ENCODE measurements at places on chromosomes 2 and 18. TPM values are rescaled to one million over a fixed set of nuclear protein-coding genes. Genes with fewer than 3 reads are reported as not detected.

ATOH8 gene
- total RNA-seq = 8.3 TPM

RNU2-63P gene
- not detected for total RNA-seq

AOX1 gene
- 5.9 TPM for total RNA-seq

MOGAT1 gene
- not detected for total RNA-seq

TUBB8B gene
- not detected for total RNA-seq

ABCG8 gene
- total RNA-seq = not detected

PDE11A gene
- total RNA-seq = 1.2 TPM

GCG gene
- not detected for total RNA-seq

ABCB11 gene
- not detected for total RNA-seq

LRATD1 gene
- total RNA-seq = 3.0 TPM

ZAP70 gene
- total RNA-seq = 2.2 TPM

FAHD2A gene
- 35.1 TPM for total RNA-seq

SERPINB12 gene
- 0.68 TPM for total RNA-seq

CHRNG gene
- total RNA-seq = 697 TPM

GRCh38 chr2:148614014-148614321 is 30.6 kb upstream of the EPC2 start:
- DNase-seq = peak; percentile 19

DNA sequence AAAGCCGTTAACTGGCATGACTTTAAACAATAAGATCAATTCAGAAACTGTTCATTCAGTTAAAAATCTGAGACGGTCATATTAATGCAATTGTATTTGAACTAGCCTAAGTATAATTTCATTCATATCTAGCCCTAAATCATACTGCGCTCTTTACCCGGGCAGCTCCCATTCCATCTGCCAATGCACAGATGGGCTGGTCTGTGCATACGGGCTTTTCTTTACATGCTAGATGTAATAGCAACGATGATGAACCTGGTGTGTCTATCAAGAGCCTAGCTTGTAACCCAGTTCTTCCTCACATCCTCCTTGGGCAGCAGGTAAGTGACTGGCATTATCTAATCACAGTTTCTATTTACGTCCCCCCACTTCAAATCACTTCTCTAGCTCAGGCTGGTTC is 631.5 kb upstream of the KLHL29 start:
- DNase-seq = no peak

- no peak for DNase-seq
These were observed 443.9 kb upstream of the MYT1L start for GRCh38 chr2:2775018-2775417.

DNA sequence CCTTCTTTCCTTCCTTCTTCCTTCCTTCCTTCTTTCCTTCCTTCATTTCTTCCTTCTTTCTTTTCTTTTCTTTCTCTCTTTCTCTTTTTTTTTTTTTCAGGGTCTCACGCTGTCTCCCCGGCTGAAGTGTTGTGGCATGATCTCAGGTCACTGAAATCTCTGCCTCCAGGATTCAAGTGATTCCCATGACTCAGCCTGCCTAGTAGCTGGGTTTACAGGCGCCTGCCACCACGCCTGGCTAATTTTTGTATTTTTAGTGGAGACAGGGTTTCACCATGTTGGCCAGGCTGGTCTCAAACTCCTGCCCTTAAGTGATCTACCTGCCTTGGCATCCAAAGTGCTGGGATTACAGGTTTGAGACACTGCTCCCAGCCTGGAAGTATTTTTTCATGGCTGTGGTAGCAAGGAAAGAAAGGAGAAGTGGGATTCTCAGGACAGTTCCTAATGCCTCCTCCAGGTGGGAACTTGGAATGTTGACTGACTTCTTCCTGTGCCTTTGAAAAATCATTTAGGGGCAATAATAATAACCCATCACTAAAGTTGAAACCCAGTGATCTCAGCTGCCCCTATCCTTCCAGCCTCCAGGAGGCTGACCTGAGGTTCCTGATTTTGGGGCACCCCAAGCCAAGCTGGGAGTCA is 89.3 kb upstream of the CELF4 start:
- DNase-seq = no peak

GRCh38 chr2:66268756-66269155 is 166.2 kb upstream of the MEIS1 start:
- no peak for DNase-seq

- DNase-seq = no peak
These were observed 30.7 kb downstream of the INO80C start for GRCh38 chr18:35466815-35467623.

GRCh38 chr2:181122601-181123000 is 142.2 kb downstream of the UBE2E3 start:
- DNase-seq = no peak

- peak; percentile 48 for DNase-seq
These were observed 593.3 kb upstream of the FANCL start for GRCh38 chr2:58834404-58834803.

- DNase-seq = no peak
These were observed 117.8 kb downstream of the ATAD2B start for GRCh38 chr2:23809150-23809549.

DNA sequence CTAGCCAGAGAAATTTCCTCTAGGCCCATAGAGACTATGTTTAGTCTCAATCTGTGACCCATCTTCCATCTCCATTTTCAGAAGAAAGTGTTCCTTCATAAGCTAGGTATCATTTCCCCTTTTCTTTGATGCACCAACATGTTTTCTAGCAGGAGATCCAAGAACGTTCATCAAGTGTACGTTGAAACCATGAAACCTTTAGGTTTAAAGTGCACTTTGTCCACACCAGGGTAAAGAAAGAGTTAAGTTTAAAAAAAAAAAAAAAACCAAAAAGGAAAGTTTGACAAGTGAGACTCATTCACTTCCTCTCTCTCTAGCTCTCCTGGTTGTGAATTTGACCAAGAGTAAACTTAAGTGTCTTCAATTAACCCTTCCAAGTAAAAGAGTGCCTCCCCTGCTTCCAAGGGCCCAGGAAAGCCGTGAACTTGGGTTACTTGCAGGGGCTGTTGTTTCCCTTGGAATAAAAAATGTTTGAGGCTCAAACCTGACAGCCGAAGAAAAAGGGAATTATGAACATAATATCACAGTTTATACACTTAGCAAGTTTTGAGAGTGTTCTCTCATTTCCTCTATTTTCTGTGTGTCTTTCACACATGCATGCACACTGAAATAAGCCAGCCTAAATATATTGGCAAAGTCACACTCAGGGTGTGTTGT is 56.7 kb downstream of the LBH start:
- no peak for DNase-seq

GRCh38 chr2:218406949-218407618 is 7.4 kb downstream of the CTDSP1 start:
- peak; percentile 80 for DNase-seq

GRCh38 chr18:68763083-68763482 is 34.8 kb upstream of the CCDC102B start:
- peak; percentile 28 for DNase-seq

GRCh38 chr18:3653263-3653850 is 203.4 kb downstream of the TGIF1 start:
- DNase-seq = no peak

DNA sequence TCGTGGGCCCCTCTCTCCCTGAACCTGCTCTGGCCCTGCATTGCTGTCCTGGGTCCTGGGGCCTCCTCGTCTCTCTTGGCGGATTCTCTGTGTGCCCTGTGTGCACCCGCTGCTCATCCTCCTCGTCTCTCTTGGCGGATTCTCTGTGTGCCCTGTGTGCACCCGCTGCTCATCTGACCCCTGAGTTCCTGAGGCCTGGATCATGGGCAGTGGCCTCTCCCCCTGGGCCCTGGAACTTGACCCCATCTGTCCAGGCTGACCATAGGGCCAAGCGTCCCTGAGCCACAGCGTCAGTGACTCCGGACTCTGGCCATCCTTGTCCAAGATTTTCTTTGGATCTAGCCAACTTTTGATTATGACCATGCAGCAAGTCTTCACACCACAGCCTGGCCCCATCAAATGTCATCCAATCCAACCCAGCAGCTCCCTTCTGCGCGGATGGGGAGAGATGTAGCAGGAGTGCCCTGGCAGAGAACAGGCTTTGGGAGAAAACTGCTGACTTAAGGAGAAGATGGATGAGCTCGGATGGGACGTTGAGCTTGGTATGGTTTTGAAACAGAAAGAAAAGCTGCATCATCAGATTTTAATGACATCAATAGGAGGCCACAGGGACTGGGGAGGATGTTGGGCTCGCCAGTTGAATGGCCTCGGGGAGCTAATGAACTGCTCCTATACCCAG is 455.1 kb upstream of the HS6ST1 start:
- DNase-seq = no peak

GRCh38 chr18:63890950-63891304 is 3.4 kb downstream of the SERPINB2 start:
- DNase-seq = peak; percentile 31

GRCh38 chr2:96345438-96345837 is 9.9 kb downstream of the NCAPH start:
- no peak for DNase-seq

- DNase-seq = no peak
These were observed 10.0 kb upstream of the BCL2 start for GRCh38 chr18:63329431-63330145.

DNA sequence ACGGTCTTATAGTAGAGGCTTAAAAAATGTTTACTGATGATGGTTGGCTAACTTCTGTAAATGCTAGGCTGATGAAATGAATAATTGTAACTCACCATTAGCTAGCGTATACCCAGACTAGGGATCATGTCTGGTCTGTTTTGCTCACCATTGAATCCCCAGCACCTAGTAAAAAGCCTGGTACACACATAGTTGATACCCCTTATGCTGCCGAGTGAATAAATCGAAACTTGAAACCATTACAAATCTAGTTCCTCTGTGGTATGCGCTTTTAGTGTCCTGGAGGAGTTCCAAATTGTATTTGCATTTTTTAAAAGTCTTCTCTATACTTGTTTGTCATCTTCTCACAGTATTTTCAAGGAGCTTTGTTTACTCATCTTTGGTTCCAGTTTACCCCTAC is 1.3 kb downstream of the TAF1B start:
- DNase-seq = peak; percentile 24

- DNase-seq = no peak
These were observed 7.6 kb downstream of the CTIF start for GRCh38 chr18:48546396-48546795.

DNA sequence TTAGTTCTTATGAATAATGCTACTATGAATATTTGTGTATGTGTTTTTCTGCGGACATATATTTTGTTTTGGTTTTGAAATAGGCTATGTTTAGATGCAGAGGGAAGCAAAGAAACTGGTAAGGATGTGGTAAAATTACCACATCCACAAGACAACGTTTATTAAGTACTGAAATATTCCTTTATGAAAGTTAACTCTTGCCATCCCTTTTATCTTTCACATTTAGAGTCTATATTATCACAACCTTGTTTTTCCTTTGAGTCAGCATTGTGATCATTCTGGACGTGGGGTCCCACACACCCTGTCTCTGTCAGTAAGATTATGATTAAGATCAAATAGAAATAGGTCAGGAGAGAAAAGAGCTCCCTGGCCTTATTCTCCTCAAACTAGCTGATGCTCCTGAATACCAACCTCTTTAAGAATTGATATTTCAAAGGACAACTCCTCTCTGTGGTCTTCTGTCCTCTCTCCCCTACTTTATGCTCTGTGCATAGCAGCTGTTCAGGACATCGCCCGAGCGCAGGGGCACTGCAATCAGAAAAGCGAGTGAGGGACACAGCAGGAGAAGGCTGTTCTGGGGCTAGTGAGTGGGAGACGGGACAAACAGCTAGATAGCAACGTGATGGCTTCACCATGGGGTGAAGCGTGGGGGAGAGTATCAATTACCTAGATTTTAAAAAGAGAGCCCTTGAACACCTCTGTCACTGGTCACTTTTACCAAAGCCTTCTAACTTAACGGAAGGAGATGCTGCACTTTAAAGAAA is 12.2 kb downstream of the METAP1D start:
- no peak for DNase-seq

- peak; percentile 35 for DNase-seq
These were observed 44.1 kb downstream of the MRPS5 start for GRCh38 chr2:95077530-95077825.

DNA sequence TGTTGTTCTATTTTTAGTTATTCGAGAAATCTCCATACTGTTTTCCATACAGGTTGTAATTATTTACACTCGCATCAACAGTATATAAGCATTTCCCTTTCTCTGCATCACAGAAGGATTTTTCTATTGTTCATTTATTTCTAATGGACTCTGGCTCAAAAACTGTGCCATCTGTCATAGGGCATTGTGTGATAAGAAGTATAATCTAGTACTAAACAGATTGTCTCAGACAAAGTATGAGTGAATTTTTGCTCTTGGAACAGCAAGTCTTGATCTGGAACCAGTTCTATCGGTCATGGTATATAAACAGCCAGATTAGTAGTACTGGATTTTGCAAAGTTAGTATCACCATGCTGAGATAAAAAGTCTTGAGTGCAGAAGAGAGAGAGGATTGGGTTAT is 145.8 kb downstream of the KIAA1328 start:
- DNase-seq = no peak
